ENCODE measurements at places on chromosomes 1 and 21. TPM values are rescaled to one million over a fixed set of nuclear protein-coding genes. Genes with fewer than 3 reads are reported as not detected.

MMEL1 gene
- 1.8 TPM for total RNA-seq

DNA sequence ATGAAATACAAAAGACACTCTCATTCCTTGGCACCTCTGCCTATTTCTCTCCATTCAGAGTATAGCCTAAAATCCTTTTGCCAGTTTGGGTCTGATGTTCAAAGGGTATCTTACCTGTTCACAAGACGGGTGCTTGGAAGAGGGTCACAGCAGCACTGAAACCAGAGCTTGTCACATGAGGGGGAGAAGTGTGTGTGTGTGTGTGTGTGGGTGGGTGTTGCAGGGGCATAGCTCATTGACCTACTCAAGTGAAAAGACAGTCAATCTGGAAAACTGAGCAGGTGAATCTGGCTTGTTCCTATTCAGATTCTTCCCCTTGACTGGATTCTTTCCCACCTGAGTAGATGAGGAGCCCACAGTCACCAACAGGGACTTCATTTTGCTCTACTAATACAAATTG lies 63.9 kb downstream of the KCTD3 start:
- no peak overlapping the region for H3K4me3 ChIP-seq
- no peak overlapping the region for H3K27ac ChIP-seq
- no peak for DNase-seq
- no peaks in the 10 kb centered on the region for H3K36me3 ChIP-seq
- H3K27me3 ChIP-seq, result no peaks in the 10 kb centered on the region

DNA sequence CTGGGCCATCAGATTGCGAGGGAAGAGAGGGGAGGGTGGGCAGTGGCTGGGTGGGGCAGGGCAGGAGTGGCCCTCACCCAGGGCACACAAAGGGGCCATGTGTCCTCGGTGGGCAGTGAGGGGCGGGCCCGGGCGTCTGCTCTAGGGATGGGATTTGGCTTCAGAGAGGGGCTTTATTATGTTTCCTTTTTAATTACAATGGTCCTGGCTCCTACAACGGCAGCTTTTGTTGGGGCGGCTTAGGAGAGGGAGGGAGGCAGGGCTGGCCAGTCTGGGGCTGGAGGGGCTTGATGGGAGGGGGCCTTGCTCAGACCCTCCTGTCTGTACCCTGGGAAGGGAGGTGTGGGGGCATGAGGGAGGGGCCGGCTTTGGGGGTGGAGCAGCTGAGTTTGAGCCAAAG lies 102.8 kb upstream of the WNT4 start:
- H3K27ac ChIP-seq, result no peak overlapping the region

DNA sequence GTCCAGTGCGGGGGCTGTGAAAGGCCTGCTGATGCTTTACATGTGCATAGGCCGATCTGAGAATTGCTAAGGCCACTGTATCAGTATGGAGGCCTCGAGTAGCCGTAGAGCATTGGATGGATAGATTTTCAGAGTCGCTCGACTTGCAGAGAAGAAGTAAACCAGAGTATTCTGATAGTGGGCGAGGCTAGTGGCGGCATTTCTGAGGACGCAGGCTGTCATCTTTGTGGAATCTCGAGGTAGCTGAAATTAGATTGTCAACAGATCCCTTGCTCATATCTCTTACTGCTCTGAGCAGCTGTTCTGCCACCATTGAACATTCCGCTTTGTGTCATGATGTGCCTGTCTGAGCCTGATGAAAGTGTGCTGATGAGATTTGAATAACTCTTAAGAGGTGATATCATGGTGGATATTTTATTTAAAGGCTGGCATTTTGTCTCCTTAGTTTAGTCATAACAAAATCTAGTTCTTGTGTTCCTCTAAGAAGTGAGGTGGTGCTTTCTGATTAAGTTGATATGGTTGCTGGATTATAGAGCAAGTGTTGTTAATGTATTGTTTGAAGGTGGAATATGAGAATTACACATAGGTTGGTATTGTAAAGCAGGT lies 1.5 kb downstream of the KIF1B start:
- no peaks in the 10 kb centered on the region for H3K36me3 ChIP-seq
- H3K4me1 ChIP-seq, result peaks cover 21% of the 10 kb centered on the region
- H3K27me3 ChIP-seq, result no peaks in the 10 kb centered on the region
- H3K4me3 ChIP-seq, result peak overlapping the region; percentile 59
- H3K27ac ChIP-seq, result no peak overlapping the region

- no peaks in the 10 kb centered on the region for H3K27me3 ChIP-seq
- DNase-seq, result no peak
- H3K36me3 ChIP-seq, result no peaks in the 10 kb centered on the region
These were observed 22.3 kb upstream of the ABCA4 start for GRCh38 chr1:94143173-94143808.

DNA sequence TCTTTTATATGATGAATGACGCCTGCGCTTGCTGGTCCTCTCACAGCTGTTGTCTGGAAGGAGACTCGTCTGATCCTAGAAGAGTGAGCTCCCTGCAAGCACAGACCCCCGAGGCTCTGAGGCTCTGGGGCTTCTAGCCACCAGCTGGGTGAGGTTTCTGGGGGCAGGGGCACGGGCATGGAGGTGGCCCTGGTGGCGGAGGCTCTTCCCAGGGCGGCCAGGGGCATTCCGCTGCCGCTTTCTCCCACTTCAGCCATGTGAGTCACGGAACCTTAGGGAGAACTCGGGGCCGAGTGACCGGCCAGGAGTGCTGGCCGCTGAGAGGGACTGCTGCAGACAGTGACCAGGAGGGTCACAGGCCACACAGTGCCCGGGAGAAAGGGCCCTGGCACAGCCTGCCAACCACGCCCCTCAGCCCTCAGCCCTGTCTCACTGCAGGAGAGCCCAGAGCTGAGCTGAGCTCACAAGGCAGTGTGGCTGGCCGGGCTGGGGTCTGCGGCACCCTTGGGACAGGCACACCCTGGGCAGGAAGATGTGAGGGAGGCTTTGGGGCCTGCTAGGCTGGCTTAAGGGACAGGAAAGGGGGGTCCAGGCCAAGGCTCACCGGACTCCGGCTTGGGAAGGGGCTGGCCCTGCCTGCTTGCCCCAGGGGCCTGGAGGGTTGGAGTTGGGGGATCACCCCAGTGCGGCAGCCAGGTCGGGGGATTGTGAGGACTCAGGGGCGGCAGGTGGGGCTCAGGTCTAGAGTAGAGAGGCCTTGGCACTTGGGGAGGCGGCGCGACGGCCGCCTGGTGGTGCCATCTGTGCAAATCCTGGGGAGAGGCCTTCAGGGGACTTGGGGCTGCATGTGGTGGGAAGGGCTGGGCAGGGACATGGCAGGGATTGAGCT lies 35.7 kb downstream of the MORN1 start:
- no peak for DNase-seq
- no peaks in the 10 kb centered on the region for H3K4me1 ChIP-seq
- no peak overlapping the region for H3K4me3 ChIP-seq
- H3K27me3 ChIP-seq, result no peaks in the 10 kb centered on the region
- H3K36me3 ChIP-seq, result no peaks in the 10 kb centered on the region
- no peak overlapping the region for H3K27ac ChIP-seq

DNA sequence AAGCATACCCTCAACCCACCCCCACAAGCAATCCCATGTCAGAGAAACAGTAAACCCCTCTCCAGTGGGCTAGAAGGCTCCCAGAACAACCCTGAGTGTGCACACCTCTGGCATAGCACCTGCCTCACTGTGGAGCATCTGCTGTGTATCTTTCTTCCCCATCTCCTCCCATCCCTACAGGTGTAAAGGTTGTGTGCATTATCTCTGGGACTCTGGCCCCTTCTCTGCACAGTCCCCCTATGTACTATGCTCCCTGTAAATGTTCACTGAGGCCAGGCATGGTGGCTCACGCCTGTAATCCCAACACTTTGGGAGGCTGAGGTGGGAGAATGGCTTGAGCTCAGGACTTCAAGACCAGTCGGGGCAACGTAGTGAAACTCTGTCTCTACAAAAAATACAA lies 700 bp upstream of the CACNA1S start:
- no peaks in the 10 kb centered on the region for H3K27me3 ChIP-seq
- H3K4me3 ChIP-seq, result no peak overlapping the region
- H3K36me3 ChIP-seq, result no peaks in the 10 kb centered on the region
- no peak for DNase-seq
- peaks cover 16% of the 10 kb centered on the region for H3K4me1 ChIP-seq

TMPRSS15 gene
- not detected for total RNA-seq

BRDT gene
- total RNA-seq, result not detected

FCRL1 gene
- 0.98 TPM for total RNA-seq

AMY1A gene
- total RNA-seq, result not detected

GRCh38 chr1:63693944-63694571 lies 79.8 kb upstream of the ROR1 start:
- H3K27ac ChIP-seq, result no peak overlapping the region
- H3K27me3 ChIP-seq, result no peaks in the 10 kb centered on the region
- DNase-seq, result no peak
- H3K4me3 ChIP-seq, result no peak overlapping the region

LMOD1 gene
- total RNA-seq, result not detected

DNA sequence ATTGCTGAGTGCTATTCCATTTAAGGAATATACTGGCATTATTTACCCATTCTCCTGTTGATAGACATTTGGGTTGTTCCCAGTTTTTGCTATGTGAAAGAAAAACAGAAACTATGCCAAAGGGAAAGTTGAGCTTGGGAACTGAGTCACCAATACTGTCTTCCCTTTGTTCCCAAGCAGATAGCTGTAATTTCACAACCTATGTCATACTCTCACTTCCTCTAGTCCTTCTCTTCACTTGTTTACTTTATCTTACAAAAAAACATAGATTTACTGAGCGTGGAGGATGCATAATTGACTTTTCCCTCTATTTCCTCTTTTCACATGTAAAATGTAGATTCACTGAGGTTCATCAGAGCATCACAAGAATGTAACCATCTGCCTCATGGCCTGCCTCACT lies 32.4 kb upstream of the PGBD5 start:
- no peaks in the 10 kb centered on the region for H3K36me3 ChIP-seq
- H3K4me3 ChIP-seq, result no peak overlapping the region

- no peaks in the 10 kb centered on the region for H3K36me3 ChIP-seq
- no peaks in the 10 kb centered on the region for H3K27me3 ChIP-seq
- no peak overlapping the region for H3K4me3 ChIP-seq
- H3K4me1 ChIP-seq, result peaks cover 4% of the 10 kb centered on the region
These were observed 121.7 kb downstream of the TNFSF18 start for GRCh38 chr1:172929006-172929405.

DNA sequence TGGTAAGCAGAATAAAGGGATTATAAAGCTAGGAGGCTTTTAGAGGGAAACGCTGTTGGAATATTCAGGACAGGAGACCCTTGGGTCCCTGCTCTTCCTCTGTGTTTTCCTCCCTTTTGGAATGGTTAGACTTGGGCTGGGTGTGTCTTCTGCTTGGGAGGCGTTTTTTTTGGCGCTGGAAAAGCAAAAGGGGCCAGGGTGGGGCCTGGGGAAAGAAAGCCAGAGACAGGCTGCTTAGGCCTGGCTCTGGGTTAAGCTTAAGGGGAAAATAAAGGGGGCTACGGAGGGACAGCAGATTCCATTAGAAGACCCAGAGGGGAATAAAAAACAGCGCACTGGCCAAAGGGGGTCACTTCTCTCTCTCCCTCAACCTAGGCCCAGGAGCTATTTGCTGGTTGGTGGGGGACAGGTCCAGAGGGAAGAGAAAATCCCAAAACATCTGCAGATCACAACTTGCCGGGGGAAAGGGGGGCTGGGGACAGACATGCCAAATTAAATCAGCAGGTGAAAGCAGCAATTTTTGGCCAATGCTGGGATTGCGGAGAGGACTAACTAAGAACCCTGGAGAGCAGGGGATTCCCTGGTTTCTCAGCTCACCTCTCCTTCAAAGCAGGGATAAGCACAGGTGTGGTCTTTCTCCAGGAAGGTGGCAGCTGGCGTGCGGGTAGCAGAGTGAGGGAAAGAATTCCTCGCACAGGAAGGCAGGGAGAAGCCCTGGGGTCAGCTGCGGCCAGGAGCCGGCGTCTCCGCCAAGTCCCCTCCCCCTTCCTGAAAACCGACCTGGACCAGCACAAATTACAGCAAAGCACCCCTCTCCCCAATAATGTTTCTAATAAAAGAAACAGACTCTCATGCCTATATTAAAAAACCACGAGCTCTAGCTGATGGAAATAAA lies 82.2 kb upstream of the AK4 start:
- no peaks in the 10 kb centered on the region for H3K27me3 ChIP-seq
- H3K4me1 ChIP-seq, result peaks cover 34% of the 10 kb centered on the region
- DNase-seq, result no peak
- H3K27ac ChIP-seq, result peak overlapping the region; percentile 88
- H3K4me3 ChIP-seq, result peak overlapping the region; percentile 68

AKR7A3 gene
- total RNA-seq, result 0.84 TPM

TCHHL1 gene
- not detected for total RNA-seq

DNA sequence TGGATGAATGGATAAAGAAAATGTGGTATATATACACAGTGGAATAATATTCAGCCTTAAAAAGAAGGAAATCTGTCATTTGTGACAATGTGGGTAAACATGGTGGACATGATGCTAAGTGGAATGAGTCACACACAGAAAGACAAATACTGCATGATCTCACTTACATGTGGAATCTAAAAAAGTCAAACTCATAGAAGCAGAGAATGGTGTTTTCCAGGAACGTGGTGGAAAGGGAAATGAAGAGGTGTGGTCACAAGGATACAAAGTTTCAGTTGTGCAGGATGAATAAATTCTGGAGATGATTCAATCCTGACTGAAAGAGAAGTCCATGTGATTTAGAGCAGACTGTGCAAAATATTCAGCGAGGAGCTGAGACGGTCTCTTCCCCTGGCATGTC lies 56.6 kb downstream of the RYR2 start:
- no peaks in the 10 kb centered on the region for H3K4me1 ChIP-seq
- H3K4me3 ChIP-seq, result no peak overlapping the region
- no peak overlapping the region for H3K27ac ChIP-seq

DNA sequence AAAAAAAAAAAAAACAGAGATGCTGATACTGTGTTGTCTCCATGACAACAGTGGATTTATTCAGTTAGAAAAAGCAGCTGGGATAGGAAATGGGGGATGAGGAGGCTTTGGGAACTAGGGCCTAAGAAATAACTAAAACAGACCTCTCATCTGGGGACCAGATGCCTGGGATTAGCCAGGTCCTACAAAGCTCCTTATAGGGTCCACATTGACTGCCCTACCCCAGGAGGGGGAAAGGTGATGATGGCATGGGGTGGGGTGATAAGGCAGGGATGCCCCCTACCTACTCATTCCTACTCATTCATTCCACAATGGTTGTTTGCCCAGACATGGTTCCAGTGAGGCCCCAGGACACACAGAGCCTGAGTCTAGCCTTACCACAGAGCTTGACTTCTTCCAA lies 131.2 kb downstream of the PLXNA2 start:
- H3K4me1 ChIP-seq, result no peaks in the 10 kb centered on the region
- H3K36me3 ChIP-seq, result no peaks in the 10 kb centered on the region
- no peak for DNase-seq
- no peaks in the 10 kb centered on the region for H3K27me3 ChIP-seq

Data from CD4-positive, alpha-beta T cell (primary cell).